ENCODE measurements at places on chromosomes 2 and 18.

GRCh38 chr2:196415384-196415783 lies 224.1 kb upstream of the CCDC150 start:
- peak; percentile 1 for DNase-seq

GRCh38 chr2:224904381-224904780 lies 137.9 kb downstream of the DOCK10 start:
- no peak for DNase-seq

GRCh38 chr18:23548275-23548674 lies 38.0 kb downstream of the NPC1 start:
- no peak for DNase-seq

DNA sequence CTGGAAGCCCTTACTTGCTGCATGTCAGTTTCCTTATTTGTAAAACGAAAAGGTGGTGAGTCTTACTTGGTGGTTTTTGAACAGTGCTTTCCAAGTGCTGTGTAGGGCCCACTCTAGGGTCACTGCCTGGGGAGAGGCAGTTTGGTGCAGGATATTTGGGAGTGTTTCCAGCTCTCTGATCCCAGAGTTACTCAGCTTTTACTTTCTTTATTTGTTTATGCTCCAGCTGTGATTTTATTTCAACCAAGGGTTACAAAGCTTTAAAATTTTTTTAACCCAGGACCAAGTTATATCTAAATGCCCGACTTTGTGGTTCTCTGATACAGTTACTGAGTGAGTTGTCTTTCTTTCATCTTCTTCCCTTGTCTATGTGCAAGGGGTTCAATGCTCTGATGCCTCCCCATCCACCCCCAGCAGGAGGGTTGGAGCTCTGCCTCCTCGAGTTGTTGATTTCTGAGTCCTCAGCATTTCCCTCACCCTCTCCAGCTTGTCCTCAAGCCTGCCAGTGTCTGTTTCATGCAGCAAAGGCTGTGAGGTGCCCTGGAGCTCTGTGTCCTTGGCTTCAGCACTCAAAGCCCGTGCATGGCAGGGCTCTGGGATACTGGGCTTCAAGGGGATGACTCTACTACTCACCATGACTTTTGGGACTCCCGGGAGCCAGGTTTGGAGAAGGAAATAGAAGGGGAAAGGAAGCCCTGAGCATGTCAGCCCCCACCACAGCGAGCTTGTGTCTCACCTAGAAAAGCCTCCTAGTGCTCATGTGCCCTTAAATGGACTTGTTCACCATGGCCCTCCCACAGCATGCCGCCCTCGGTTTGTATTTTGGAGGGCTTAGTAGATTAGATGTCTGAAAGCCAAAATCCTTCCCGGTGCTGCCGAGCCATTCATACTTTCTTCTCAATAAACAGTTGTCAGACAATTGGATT lies 236.8 kb downstream of the SETBP1 start:
- DNase-seq: no peak

DNA sequence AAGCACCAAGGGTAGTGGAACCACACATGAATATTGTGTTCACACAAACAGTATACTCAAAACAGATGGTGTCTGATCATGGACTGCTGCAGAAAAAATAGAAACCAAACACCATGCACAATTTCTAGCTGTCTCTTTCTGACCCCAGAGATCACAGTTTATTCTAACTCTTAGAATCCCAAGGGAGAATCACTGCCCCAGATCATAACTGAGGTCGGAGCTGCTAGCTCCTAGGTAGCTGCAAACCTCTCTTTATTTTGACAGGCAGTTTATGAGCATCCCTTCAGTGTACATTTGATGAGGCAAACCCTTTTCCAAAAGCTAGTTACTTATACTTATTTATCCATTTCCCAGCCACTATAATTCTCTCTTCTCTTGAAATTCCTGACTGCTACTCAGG lies 439.1 kb upstream of the HNMT start:
- no peak for DNase-seq

DNA sequence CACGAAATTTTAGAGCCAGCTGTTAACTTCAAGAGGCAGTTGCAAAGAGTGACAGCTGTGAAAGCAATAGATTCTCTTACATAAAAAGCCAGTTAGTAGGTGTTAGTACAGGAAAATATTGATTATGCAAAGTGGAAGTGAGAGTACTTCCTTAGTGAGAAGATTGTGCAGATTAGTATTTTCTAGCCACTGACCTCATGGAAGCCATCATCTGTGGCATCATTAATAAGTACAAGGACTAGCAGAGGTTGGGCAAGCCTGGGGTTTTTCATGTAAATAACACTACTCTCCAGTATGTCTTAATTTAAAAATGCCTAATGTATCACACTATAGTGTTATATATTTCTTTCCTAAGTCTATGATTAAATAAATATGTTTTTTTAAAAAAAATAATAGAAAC lies 166.2 kb upstream of the DTNA start:
- DNase-seq: no peak

- no peak for DNase-seq
These were observed 383.0 kb upstream of the SMIM21 start for GRCh38 chr18:75810516-75810915.

GRCh38 chr18:49630246-49630699 lies 68.4 kb downstream of the LIPG start:
- DNase-seq: no peak

- DNase-seq: no peak
These were observed 782.5 kb upstream of the HS6ST1 start for GRCh38 chr2:129101186-129101585.

DNA sequence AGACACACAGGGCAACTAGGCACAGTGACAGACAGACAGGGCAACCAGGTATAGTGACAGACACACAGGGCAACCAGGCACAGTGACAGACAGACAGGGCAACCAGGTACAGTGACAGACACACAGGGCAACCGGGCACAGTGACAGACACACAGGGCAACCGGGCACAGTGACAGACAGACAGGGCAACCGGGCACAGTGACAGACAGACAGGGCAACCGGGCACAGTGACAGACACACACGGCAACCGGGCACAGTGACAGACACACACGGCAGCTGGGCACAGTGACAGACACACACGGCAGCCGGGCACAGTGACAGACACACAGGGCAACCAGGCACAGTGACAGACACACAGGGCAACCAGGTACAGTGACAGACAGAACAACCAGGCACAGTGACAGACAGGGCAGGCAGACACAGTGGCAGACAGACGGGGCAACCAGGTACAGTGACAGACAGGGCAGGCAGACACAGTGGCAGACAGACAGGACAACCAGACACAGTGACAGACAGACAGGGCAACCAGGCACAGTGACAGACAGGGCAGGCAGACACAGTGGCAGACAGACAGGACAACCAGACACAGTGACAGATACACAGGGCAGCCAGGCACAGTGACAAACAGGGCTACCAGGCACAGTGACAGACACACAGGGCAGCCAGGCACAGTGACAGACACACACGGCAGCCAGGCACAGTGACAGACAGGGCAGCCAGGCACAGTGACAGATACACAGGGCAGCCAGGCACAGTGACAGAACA lies 64.7 kb upstream of the RAB6C start:
- no peak for DNase-seq

DNA sequence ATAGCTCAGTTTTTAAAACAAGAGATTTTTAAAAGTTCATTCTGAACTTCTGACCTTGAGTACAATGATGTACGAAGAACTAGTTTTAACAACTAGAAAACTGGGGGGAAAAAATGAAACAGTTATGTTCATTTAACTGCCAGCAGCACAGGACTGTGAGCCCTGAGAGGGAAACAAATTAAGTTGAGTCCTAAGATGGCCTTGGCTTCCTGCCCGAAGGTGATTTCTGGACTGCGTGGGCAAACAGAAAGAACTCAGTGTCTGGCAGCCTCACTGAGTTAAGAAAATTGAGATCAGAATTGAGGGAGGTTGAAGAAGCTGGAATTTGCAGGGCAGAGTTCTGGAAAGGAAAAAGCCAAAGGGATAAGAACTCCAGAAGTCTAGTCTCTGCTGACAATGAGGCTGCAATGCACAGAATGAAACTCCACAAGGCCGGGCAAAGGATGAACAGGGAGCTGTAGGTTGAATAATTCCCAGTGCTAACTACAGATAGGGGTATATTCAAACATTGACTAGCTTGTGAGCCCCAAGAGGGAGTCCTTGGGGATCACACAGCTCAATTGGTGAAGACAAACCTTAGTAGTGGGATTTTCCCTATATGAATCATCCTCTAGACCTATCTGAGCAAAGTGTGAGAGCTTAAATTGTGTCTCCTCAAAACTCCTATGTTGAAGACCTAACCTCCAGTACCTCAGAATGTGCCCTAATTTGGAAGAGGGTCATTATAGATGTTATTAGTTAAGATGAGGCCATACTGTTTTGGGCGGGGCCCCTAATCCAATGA lies 13.1 kb upstream of the CRACDL start:
- no peak for DNase-seq

GRCh38 chr2:27137322-27137935 lies 1.8 kb downstream of the PRR30 start:
- DNase-seq: no peak

GRCh38 chr2:66301022-66301766 lies 133.7 kb upstream of the MEIS1 start:
- DNase-seq: no peak

DNA sequence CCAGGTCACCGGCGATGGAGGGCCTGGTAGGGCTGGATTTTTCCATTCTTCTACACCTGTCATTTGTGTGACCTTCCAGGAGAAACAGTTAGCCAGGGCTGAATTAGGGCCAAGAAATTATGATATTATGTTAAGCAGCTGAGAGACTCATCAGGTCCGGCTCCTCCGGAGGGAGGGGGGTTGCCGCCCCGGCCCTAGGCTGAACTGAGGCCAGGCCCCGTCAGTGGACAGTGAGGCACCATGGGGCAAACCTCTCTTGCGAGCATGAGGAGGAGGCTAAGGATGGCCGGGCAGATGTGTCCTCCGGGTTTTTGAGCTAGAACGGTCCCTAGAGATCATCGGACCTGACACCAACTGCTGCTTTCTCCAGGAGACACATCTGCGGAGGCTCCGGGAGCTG lies 150.1 kb downstream of the SOX11 start:
- no peak for DNase-seq

DNA sequence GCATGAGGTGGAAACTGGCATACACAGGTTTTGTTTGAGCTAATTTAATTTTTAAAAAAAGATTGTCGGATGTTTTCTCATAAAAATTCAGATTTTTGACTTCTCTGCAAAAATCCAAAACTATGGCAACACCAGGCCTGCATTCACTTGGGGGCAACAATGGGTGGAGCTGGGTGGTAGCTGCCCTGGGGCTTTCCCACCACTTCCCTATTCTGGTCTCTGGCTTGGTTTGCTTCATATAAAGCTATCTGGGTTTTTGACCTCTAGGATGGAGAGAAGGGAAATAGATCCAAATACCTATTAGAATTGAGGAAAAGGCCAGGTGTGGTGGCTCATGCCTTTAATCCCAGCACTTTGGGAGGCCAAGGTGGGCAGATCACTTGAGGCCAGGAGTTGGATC lies 5.5 kb upstream of the CYP27A1 start:
- DNase-seq: no peak

DNA sequence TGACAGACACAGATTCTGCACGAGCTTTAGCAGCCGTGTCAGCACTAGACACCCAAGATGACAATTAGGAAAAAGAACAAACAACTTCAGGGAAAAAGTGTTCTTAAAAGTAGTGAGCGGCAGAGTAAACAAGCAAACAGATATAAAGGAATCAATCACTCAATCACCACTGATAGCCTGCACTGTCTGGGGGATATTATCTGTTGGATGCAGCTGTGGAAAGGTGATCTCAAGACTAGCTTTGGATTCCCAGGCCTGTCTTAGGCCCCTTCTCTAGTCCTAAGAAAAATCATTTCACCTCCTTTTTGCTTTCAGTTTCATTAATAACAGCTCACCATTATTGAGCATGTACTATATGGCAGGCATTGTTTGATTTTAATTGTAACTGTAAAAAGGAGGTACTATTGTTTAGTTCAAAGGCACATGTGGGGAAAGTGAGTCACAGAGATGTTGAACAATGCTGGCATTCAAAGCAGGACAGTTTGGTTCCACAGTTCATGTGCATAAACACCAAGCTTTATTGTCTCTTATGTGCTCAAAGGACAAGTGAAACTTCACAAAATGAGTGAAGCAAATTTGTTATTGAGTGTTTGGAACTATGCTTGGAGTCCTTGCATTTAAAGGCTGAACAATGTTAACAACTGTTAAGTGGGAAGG lies 147.3 kb upstream of the TCF4 start:
- no peak for DNase-seq

DNA sequence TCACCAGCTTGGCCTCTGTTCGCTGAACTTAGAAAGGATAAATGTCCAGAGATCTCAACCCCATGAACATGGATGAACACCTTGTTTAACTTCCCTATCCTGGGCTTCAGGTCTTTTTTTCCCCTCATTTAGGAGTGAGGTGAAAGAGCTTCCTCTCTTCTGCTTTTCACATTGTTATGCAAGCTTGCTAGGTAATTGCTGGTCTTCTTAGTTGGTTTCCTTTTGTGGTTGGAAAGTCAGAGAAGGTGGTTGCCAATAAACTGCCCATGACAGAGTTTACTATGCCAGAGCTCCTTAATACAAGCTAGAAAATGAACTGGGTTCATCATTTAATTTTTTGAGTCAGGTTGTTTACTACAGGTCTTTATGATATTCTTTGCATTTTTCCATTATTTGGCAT lies 16.6 kb downstream of the SLC9A4 start:
- DNase-seq: no peak

DNA sequence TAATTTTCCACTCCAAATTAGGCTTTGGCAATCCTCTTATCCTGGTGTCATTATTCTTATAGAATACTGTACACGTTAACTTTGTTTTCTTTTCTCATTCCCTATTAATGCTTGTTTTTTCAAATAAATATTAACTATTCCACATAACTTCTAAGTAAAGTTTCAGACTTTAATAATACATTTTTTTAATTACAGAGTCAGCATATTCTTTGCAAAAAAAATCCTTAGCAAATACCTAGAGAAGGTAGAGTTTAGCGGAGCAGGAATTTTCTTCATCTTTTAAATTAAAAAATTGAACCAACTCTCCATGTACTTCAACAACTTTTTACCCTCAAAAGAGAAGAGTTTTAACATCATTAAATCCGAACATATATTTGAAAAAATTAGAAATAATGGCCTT lies 45.2 kb downstream of the RPRM start:
- DNase-seq: no peak

GRCh38 chr2:126749537-126749936 lies 93.6 kb downstream of the GYPC start:
- DNase-seq: peak; percentile 51

GRCh38 chr18:80175451-80176204 lies 66.6 kb downstream of the ADNP2 start:
- DNase-seq: no peak

GRCh38 chr2:70460333-70460732 lies 93.3 kb downstream of the TGFA start:
- DNase-seq: no peak

DNA sequence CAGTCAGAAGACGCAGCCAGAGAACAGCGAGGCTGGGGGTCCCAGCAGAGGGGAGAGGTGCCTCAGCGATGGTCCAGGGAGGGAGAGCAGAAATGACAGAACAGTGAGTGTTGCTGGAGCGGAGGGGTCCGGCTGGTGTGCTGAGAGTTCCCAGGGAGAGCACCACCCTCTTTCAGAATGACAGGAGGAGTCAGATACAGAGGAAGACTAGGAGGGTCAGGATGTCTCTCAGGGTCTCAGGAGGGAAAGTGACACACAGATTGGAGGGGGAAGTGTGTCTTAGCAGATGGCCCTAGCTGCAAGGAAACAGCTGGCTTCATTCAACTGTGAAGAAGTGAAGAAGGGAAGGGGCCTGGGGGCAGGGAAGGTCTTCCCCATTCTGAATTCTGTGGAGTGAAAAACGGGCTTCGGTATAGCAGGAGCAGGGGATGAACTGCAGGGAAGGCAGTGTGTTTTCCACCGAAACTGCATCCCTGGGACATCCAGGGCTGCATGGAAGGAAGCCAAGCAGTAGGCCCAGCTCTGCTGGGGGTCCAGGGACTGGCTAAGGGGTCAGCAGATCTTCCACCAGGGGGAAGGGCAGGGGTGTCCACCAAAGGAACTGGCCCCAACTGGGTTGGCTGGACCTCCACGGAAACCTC lies 90.0 kb upstream of the OTOS start:
- DNase-seq: peak; percentile 22
